Stimulated activated CD4-positive, alpha-beta T cell treated with anti-CD3 and anti-CD28 coated beads, Interleukin-2, amount 100 ng/mL, for 4 hours (primary cell): ENCODE measurements at places on chromosomes 5 and 9.

DNA sequence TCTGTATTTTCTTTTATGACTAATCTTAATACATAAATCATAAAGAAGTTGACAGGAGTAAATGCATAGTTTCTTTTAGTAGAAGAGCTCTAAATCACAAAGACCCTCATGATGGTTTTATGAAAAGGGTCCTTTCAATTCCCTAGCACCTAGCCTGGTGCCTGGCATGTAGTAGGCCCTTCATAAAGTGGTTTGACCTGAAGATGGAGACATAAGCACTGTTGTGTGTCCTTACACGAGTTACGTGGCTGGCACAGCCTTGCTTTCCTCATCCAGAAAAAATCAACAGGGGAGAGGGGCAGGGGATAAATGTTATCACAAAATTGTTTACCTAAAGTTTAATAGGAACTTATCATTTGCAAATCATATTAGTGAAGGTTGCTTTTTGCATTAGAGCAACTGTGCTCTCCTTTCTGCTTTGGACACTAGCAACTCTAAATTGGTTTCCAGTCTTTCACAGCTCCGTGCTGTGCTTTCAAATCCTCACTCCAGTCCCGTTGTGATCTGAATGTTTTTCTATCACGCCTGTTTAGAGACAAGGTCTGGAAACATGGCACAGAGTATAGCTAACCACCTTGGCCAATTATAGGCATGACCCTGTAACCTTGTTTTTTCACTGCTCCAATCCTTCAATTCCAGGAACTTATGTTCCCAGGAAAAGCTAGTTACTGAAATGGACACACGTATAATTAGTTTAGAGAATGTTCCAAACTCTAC, 55.7 kb downstream of the ARL15 start:
- DNase-seq: no peak

GRCh38 chr5:71969460-71969859, 137.8 kb upstream of the MAP1B start:
- DNase-seq: no peak

GRCh38 chr5:163489055-163489744, 16.2 kb upstream of the MAT2B start:
- DNase-seq: no peak

DNA sequence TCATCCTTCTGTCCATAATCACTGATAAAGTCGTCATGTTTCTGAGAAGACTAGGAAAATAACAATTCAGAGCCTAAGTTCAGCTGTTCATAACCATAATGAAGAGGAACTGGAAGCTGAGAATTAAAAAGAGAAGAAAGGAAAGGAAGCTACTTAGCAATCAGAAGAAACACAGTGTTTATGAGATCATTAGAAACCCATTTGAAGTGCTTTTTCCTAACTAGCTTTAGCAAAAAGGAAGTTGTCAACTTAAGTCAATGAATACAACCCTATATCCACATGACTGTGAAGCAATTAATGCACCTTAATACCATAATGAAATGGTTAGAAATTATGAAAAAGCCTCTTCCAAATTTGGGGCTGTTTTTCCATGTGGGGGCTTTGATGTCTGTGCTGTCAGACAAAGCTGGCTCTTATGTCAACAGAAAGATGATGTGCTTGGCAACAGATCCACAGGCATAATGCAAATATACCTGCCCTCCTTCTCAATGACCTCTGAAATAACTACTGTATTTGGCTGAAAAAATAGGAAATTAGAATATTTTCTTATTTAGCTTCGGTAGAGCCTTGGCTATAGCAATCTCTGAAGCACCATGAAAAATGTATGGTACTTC, 463.5 kb downstream of the RASEF start:
- no peak for DNase-seq

DNA sequence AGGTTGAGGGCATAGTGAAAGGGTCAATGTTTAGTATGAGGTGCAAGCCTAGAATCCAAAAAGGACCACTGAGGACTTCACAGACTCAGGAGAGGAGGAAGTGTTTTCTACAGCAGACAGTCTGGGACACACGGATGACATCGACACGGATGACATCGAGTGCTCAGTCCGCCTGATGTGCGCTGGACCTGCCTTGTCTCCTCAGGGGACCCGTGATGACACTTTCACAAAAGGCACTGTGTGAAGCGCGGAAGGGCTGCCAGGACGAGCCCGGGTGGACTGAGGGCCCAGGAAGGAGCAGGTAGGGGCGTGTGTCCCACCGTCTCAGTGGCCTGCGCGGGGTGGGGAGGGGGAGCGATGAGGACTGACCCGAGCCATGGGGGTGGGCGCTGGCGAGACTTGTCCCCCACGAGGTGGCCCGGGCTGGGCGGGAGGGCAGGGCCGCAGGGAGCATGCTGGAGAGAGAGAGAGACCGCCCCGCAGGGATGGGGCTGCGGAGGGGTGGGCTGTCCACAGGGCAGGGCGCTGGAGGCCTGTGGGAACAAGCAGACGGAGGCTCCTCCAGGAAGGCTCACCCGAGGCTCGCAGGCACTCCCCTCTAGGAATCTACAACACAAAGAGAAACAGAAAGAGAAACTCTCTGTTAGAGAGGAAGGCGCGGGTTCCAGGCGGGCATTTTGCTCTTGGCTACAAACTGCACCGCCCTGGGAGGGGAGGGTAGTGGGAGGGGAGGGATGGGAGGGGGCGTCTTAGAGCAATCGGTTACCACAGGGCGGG, 54.9 kb downstream of the USP20 start:
- DNase-seq: peak; percentile 71

- no peak for DNase-seq
Observed at GRCh38 chr5:95533106-95533505, 21.7 kb downstream of the SKIC3 start.

GRCh38 chr9:85662573-85662972, 79.2 kb downstream of the AGTPBP1 start:
- DNase-seq: no peak

GRCh38 chr5:95623706-95624105, 3.8 kb downstream of the GPR150 start:
- no peak for DNase-seq
